ENCODE measurements at places on chromosomes 2 and 18.

DNA sequence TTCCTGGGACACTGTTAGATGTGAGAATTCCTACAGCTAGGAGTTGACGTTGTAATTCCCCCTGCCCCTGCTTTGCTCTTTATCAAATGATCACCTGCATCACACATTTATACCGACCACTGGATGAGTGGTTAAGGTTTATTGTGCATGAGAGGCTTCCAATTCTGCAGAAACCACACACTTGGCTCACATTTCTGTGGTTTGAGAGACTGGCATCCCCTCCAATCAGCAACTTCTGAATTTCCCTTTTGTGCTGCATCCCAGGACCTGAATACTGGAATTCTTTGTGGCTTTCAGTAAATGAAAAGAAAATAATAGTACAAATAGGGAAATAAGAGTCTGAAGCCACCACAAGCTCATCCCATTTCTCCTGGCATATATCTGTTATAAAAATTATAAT, 628.7 kb upstream of the PIK3C3 start:
- DNase-seq, result no peak

- no peak for DNase-seq
Measured at GRCh38 chr2:219765231-219765911, 137.9 kb downstream of the SLC4A3 start.

GRCh38 chr2:128710729-128711128, 392.1 kb upstream of the HS6ST1 start:
- DNase-seq, result no peak

DNA sequence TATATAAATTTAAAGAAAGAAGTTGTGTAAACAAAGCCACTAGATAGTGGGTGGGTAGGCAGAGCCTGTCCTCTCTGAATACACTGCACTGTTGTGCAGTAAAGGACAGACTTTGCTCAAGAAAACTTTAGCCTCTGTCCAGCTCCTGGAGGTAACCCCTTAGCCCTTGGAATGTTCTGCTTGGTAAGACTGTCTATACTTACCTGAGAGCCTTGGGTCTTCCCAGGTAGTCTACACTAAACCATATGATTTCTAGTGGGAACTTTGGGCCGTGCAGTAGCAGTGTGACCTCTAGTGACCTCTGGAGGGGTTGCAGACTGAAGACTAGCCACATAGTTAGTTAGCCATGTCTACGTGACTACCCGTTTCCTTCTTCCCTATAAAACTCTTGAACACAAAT, 678.3 kb upstream of the NRXN1 start:
- no peak for DNase-seq

DNA sequence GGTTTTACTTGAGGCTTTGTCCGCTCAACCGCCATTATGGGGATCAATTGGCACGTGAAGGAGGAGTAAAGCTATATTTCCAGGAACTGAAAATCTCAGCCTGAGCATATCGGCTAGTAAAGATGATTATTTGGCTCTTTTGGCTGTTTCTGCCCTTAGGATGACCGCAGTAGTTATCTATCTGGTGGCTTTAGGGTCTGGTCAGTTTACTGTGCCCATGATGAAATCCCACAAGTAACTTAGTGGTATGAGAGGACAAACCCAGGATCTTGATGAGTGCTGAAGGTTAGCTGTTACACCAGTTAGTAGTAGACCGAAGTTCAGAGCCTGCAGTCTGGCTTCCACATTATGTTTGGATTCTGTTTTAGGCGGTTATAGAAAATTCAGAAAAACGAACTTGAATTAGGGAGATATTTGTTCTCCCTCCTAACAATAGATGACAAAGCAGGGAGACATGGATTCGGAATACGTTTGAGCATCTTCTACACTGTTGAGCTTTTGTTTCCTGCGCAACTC, 1.2 kb downstream of the MAT2A start:
- DNase-seq, result no peak

DNA sequence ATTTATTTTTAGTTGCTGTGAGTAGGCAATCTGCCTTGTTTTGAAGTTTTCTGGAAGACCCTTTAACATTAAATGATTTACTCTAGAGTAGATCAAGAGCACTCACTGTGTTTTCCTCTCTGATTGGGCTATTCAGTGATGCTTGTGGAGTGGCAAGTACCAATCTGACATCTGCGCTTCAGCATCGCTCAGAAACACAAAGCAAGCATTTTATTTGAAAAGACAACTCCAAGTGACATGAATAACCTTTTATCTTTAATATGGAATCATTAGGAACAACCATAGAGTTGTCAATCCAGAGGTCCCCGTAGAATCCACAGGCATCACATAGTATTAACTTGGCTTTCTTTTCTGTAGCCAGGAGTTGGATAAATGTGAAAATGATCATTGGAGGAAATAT, 114.7 kb downstream of the CPS1 start:
- no peak for DNase-seq

DNA sequence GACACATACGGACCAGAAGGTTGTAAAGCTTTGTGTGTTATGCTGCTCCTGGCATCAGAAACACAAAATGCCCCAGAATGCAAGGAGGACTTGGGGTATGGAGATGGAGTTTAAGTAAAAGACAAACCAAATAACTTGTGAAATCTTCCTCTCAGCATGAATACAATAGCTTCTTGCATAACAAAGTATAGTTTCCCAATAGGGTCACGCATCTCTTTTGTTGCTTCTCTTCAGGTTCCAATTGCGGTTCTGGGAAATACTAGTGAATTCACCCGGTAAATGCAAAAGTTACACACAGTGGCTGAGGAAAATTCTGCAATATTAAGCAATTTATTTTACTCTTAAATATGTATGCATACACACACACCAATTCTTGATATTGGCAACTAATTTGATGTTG, 339.2 kb upstream of the EPHA4 start:
- DNase-seq, result no peak
